ENCODE measurements at places on chromosomes 1 and 21.

GRCh38 chr21:45893740-45894449 is 87.7 kb upstream of the COL6A1 start:
- no peak for DNase-seq

GRCh38 chr1:226908913-226909312 is 31.2 kb upstream of the COQ8A start:
- DNase-seq, result no peak

DNA sequence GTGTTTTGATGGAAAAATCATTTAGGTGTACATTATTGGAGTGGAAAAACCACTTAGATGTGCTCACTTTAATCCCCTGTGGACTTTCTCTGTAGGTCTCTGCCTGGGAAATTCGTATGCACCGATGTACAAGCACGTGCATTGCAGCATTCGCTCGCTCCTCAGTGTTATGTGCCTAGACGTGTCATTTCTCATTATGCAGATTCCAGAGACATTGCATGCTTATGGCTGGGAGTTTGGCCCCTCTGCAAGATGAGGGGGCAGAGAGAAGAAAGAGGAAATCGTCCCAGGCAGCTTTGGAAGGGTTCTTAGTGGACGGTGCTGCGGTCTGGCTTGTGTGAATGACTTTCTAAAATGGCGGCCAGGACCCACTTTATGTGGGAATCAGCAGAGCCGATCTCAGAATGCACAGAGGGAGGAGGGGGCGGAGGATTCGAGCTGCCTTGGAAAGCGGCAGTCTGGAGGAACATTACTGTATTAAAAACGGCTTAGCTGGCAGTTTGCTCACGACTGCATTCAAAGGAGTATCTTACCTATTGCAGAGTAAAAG is 2.3 kb downstream of the SPEN start:
- DNase-seq, result no peak

- no peak for DNase-seq
Observed at GRCh38 chr21:34511787-34512455, at the start of gene KCNE1. KCNE1 (minus strand) TSS chr21:34512210; CDS start chr21:34449634, 62,576 bp downstream.

DNA sequence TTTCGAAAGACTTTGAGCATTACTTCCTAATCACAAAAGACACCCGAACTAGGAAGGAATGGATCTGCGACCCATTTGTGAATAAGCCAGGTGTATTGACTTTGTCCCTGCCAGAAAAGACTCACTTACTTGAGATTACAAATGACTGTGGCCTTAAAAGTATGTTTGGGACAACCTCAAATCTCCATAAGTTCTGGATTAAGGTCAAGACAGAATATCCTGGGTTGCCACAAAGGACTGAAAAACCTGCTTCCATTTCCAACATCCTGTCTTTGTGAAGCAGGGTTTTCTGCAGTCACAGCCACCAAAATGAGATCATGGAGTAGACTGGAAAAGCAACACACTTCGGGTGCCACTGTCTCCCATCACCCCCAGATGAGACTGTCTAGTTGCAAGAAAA is 537.4 kb upstream of the ZRANB2 start:
- no peak for DNase-seq
